Hematopoietic multipotent progenitor cell treated with erythropoietin and hydrocortisone succinate and interleukin-3 and kit ligand, for 8 days (in vitro differentiated cells): ENCODE measurements at places on chromosomes 16 and 17.

DNA sequence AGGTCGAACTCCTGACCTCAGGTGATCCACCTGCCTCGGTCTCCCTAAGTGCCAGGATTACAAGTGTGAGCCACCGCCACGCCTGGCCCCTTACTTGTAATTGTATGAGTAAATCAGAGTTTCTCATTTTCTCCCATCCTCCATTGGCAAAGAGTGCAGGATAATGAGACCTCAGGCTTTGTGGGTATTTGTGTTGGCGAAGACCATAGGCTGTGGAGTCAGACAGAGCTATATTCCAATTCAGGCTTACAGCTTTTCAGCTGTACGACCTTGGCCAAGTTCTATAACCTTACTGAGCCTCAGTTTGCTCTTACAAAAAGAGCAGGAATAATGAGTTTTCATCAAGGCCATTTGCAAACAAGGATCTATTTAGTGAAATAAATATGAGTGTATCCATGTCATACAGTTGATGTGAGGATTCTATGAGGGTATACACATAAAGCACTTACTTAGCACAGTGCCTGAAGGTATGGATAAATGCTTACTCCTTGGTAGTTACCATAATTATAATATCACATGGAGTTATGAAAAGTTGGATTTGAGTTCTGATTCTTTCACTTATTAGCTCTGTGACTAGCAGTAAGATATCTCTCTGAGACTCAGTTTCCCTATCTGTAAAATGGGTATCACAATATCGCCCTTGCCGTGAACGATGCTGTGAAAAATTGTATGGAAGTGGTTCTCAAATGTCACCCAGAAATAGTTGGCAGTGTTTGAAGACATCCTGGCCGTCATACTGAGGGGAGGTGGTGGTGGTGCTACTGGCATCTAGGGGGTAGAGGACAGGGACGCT is 25.6 kb upstream of the CPPED1 start:
- DNase-seq: no peak

- no peak for DNase-seq
Observed at GRCh38 chr16:86536621-86537020, 18.4 kb downstream of the MTHFSD start.

- no peak for DNase-seq
Observed at GRCh38 chr17:77526728-77527350, 386.1 kb downstream of the SEC14L1 start.

DNA sequence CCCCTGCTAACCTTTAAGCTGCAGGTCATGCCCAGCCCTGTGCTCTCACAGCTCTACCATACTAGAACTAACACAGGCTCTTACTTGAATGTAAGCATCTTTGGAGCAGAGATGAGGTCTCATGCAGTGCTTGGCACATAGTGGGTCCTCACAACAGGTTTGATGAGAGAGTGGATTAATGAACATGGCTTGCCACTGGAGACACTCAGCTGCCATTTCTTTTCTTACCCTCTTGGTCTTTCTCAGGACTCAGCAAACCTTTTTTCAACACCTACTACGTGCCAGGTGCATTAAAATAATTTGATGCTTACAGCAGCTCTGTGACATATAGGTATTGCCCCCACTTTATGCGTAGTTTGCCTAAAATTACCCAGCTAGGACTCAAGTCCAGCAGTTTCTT is 133.2 kb downstream of the MSI2 start:
- no peak for DNase-seq

GRCh38 chr16:72481419-72481818 is 309.5 kb upstream of the PMFBP1 start:
- no peak for DNase-seq

GRCh38 chr16:80988756-80989155 is 17.9 kb downstream of the CMC2 start:
- no peak for DNase-seq

DNA sequence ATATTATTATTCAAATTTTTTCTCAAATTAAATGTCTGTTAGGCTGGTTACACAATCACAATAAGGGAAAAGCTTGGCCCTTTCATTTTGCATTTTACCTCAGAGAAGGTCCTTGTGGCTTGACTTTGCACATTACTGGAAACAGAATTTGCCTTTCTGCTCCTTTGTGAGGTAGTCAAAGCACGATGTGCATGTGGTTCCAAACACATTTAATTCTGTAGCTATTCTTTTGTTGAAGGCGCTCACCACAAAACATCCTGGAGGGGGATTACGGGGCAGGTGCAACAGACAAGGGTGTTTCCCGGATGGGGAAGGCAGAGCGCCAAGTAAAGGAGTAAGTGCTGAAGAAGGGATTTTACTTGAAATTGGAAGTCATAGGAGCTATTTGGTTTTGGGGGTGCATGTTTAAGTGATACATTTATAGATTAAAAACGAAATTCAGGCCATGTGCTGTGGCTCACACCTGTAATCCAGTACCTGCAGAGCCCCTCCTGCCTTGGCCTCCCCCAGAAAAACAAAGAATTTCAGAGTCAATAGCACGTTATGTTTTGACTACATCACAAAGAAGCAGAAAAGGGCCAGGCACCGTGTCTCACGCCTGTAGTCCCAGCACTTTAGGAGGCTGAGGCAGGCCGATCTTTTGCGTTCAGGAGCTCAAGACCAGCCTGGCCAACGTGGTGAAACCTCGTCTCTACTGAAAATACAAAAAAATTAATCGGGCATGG is 31.2 kb upstream of the TENT4B start:
- DNase-seq: no peak

GRCh38 chr16:70777973-70778406 is 23.0 kb downstream of the VAC14 start:
- DNase-seq: no peak

DNA sequence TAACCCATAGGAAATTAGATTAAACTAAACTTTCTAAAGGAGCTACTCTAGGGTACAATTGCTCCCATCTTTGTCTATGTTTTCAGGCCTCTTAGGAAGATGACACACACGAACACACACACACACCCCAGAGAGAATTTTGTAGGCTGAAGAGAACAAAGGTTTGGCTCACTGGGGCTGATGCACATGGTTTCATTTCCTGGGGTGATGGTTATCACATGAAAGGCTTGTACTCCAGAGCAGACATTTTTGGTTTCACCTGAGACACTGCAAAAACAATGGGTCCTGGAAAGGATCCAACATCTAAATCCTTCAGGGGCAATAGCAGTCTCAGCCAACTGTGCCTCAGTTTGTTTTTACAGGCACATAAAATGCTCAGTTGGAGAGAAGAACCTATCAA is 62.8 kb downstream of the GRB7 start:
- DNase-seq: no peak

GRCh38 chr17:20092261-20092867 is 83.2 kb downstream of the SPECC1 start:
- no peak for DNase-seq

DNA sequence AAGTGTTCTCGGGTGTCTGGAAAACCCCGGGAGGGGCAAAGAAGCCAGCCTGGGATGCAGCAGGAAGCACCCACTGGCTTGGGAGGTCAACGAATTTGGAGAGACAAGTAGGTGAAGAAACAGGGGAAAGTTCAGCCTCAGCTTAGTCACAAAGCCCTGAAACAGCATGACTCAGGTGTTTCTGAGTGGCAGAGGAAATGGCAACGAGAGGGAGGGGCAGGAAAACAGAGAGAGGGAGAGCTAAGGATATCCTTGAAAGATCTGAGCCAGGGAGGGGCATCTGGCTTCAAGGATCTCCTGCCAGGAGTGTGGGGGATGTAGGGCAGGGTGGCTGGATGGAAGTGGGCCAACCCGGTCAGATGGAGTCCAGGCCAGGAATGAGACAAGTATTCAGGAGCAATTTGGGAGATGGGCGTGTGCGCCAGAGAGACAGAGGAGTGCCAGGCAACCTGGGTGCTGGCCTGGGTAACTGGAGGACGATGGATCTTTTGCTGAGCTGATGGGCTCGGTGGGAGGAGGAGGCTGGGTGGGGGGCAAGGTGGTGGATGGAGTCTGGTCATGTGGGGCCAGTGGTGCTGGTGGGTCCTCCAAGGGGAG is 27.2 kb downstream of the ABCC3 start:
- peak; percentile 78 for DNase-seq

- DNase-seq: peak; percentile 80
Observed at GRCh38 chr17:27807567-27808470, 7.5 kb upstream of the NOS2 start.

- DNase-seq: no peak
Observed at GRCh38 chr16:75570396-75571065, 4.4 kb downstream of the GABARAPL2 start.

DNA sequence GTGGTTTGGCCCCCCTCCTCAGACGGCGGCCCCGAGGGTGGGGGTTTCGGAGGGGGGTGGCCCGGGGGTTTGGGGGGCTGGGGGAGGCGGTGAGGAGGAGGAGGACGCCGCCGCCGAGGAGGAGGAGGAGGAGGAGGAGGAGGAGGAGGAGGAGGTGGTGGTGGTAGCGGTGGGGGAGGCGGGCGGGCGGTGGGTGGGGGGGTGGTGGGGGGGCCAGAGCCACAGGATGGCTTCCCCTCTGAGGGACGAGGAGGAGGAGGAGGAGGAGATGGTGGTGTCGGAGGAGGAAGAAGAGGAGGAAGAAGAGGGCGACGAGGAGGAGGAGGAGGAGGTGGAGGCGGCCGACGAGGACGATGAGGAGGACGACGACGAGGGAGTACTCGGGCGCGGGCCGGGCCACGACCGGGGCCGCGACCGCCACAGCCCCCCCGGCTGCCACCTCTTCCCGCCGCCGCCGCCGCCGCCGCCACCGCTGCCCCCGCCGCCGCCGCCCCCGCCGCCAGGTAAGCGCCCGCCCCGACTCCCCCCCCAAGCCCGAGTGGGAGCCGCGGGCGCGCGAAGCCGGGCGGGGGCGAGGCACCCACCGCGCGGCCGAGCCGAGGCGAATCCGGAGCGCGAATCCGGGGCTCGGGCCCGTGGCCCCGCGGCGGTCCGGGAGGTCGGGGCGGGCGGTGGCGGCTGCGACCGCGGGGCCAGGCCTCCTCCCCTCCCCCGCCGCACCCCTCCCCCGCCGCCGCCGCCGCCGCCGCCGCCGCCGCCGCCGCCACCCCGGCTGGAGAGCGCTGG is 3.8 kb upstream of the CHD3 start:
- DNase-seq: no peak

GRCh38 chr16:24526701-24527495 is 12.5 kb upstream of the RBBP6 start:
- no peak for DNase-seq

DNA sequence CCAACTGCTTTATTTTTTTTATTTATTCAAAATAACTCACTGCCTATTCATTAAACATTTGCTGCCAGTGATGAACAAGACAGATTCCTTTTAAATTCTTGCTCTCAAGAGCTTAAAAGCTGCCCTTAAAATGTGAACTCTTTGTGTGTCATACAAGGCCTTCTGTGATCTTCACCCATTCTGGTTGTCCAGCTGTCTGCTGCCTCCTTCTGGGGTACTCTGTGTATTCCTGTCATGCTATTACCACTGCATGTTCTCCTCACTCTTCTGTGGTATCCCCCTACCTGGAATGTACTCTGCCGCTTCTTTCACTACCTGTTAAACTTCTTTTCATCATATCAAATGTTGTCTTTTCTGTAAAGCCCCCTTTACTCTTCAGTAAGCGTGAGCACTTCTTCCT is 165.8 kb downstream of the CHD9 start:
- peak; percentile 58 for DNase-seq

GRCh38 chr17:73630965-73631595 is 13.2 kb downstream of the SDK2 start:
- DNase-seq: no peak

GRCh38 chr17:48022901-48023300 is 14.7 kb downstream of the COPZ2 start:
- no peak for DNase-seq

DNA sequence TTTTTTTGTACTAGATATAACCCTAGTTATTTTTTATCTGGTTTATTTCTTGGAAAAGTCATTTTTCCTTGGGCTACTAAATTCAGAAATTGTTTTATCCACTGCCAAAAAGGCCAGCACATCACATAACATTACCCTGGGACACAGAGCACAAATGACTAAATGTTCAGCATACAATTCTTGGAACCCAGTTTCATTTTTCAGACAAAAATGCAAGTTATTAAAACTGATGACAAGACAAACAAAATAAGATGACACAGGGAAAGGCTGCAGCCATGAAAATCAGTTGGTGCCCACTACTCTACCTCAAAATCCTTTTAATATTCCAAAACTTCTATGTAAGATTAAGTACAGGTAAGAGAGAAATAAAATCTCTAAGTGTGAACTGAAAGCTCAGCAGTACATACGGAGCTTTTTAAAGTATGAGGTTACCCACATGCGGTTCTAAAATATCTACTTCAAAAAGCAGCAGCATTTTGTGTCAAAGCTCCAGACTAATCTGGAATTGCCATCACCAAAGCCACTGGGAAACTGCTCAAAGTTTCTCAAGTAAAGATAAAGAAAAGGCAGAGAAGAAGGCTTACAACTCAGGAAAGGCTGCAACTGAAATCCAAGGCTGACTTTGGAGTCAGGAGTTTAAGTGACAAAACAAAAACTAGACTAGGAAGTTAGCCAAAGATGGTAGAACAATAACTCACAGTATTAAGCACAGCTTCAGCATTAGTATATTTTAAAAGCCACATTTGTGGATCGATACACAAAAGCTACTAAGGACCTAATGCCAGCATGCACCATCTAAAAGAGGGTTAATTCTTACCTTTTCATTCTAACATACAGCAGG is 41.4 kb downstream of the AP1G1 start:
- peak; percentile 47 for DNase-seq

GRCh38 chr16:8623634-8624033 is 2.1 kb downstream of the METTL22 start:
- DNase-seq: no peak

DNA sequence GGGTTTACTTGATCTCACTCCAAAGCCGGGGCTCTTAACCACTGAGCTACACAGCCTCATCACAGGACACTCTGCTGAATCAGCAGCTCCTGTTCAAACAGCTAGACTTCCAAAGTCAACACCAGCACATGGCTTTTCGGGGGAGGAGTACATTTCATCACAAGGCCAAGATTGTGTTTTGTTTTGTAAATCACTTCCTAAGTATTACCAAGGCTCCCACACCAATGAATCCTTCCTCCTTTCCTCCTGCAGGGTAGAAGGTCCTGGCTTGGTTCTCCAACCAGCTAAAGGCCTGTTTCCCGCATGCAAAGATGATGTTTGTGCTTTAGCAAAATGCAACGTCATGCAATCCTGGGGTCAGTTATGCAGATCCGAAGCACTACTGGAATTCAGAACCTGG is 152.5 kb downstream of the XYLT1 start:
- no peak for DNase-seq

- peak; percentile 36 for DNase-seq
Observed at GRCh38 chr16:8887952-8888560, 5.9 kb downstream of the LITAFD start.

GRCh38 chr16:71428883-71429282 is 13.0 kb downstream of the TLE7 start:
- no peak for DNase-seq

- DNase-seq: no peak
Observed at GRCh38 chr17:42797067-42798007, 1.2 kb downstream of the COA3 start.

- DNase-seq: peak; percentile 51
Observed at GRCh38 chr17:3693829-3694231, 2.1 kb downstream of the P2RX5 start.
